ENCODE measurements at places on chromosomes 11 and 22. TPM values are rescaled to one million over a fixed set of nuclear protein-coding genes. Genes with fewer than 3 reads are reported as not detected.
A peak's percentile ranks its signal among the peaks of the same experiment; 100 is the strongest.

DNA sequence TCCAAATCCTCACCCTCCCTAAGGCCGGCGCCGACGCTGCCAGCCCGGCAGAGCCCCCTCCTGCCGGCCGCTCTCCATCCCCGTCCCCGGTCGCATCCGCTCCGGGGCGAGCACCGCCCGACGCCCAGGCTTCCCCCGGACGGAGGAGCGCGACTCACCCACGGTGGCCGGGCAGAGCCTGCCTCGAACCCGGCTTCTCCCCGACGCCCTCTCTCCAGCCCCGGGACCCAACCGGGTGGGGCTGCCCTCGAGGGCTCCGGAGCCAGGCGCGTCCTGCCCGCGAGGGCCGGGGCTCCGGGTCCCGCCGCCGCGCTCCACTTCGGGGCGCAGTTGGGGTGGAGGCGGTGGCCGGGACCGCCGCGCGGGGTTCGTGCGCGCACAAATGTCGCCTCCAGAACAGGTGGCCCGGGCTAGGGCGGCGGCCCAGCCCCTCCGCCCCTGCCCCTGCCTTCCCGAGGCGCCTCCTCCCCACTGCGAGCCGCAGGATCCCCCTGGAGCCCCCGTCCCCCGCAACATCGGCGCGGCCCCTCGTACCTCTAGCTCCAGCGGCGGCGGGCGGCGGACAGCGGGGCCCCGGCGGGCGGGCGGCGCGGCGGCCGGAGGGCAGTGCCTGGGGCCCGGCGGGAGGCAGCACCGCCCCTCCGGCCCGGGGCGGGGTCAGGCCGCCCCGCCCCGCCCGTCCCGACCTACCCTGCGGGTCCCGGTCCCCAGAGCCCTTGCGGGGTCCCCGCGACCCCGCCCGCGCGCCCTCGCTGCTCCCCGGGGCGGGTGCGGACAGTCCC, at the start of gene A4GALT:
Gene A4GALT (minus strand): TSS at position 608 of the 782 bp plus-strand sequence. CDS start 26,919 bp downstream, outside the sequence.
- no peaks in the 10 kb centered on the region for H3K36me3 ChIP-seq
- DNase-seq = no peak
- peak within 1 kb of the TSS; percentile 75 for H3K27ac ChIP-seq
- H3K27me3 ChIP-seq = peaks cover 36% of the 10 kb centered on the region

UPB1 gene
- total RNA-seq = 0.75 TPM

SLC5A4 gene
- total RNA-seq = 0.49 TPM

GRCh38 chr22:50678651-50679521, 6.3 kb downstream of the SHANK3 start:
- no peak for DNase-seq
- peaks cover 2% of the 10 kb centered on the region for H3K4me1 ChIP-seq
- H3K27ac ChIP-seq = no peak overlapping the region
- no peak overlapping the region for H3K4me3 ChIP-seq

- peaks cover 31% of the 10 kb centered on the region for H3K4me1 ChIP-seq
- peaks cover 54% of the 10 kb centered on the region for H3K36me3 ChIP-seq
- no peaks in the 10 kb centered on the region for H3K27me3 ChIP-seq
- DNase-seq = no peak
These were observed 24.6 kb downstream of the MYBPC3 start for GRCh38 chr11:47327949-47328348.

DNA sequence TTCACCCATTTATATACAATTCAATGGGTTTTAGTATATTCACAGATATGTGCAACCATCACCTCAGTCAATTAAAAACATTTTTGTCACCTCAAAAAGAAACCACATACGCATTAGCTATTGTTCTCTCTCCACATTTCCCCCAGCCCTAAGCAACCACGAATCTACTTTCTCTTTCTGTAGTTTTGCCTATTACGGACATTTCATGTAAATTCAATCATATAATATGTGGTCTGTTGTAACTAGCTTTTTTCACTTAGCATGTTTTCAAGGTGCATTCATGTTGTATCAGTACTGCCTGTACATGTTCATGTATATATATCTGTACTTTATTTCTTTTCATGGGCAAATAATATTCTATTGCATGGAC, 104.7 kb upstream of the RRM1 start:
- DNase-seq = no peak
- H3K4me3 ChIP-seq = no peak overlapping the region
- H3K27me3 ChIP-seq = no peaks in the 10 kb centered on the region
- H3K4me1 ChIP-seq = peaks cover 7% of the 10 kb centered on the region

ZC3H12C gene
- 13.0 TPM for total RNA-seq

DNA sequence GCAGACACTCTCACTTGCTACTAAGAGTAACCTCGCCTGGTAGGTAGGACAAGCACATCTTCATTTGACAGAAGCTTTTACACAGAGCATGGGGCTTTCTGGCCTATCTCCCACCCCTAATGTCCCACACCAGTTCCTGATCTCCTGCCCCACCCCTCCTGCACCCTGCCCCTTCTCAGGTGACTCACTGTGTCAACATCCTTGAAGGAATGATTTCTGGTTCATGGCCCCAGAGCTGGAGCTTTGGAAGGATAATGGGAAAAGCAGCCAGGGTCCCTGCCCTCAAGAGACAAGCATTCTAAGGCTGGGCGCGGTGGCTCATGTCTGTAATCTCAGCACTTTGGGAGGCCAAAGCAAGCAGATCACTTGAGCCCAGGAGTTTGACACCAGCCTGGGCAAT, 47.2 kb downstream of the LRFN4 start:
- H3K27me3 ChIP-seq = no peaks in the 10 kb centered on the region
- H3K4me1 ChIP-seq = peaks cover 9% of the 10 kb centered on the region
- no peak overlapping the region for H3K4me3 ChIP-seq
- DNase-seq = no peak
- no peak overlapping the region for H3K27ac ChIP-seq

DNA sequence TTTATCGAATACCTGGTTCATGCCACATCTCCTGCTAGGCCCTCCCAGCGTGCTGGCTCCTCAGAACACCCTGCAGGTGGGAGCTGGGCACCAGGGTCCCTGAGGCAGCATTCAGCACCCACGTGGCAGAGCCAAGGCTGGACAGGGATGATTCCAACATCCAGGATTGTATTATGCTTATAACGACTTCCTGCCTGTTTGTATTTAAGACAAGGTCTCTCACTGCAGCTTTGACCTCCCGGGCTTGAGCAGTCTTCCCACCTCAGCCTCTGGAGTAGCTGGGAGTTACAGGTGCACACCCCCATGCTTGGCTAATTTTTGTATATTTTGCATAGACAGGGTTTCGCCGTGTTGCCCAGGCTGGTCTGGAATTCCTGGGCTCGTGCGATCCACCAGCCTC, 64.7 kb upstream of the WNT7B start:
- no peak for DNase-seq
- H3K4me3 ChIP-seq = no peak overlapping the region
- no peaks in the 10 kb centered on the region for H3K27me3 ChIP-seq

TTC12 gene
- 6.6 TPM for total RNA-seq

GRCh38 chr22:31210556-31211421, 1.3 kb upstream of the LIMK2 start:
- H3K36me3 ChIP-seq = peaks cover 6% of the 10 kb centered on the region
- peaks cover 25% of the 10 kb centered on the region for H3K4me1 ChIP-seq
- H3K27me3 ChIP-seq = no peaks in the 10 kb centered on the region
- peak overlapping the region; percentile 57 for H3K27ac ChIP-seq

- H3K4me3 ChIP-seq = no peak overlapping the region
- H3K27ac ChIP-seq = no peak overlapping the region
- no peaks in the 10 kb centered on the region for H3K27me3 ChIP-seq
- H3K36me3 ChIP-seq = peaks cover 11% of the 10 kb centered on the region
These were observed 229.2 kb downstream of the TBC1D22A start for GRCh38 chr22:46991666-46992065.

DNA sequence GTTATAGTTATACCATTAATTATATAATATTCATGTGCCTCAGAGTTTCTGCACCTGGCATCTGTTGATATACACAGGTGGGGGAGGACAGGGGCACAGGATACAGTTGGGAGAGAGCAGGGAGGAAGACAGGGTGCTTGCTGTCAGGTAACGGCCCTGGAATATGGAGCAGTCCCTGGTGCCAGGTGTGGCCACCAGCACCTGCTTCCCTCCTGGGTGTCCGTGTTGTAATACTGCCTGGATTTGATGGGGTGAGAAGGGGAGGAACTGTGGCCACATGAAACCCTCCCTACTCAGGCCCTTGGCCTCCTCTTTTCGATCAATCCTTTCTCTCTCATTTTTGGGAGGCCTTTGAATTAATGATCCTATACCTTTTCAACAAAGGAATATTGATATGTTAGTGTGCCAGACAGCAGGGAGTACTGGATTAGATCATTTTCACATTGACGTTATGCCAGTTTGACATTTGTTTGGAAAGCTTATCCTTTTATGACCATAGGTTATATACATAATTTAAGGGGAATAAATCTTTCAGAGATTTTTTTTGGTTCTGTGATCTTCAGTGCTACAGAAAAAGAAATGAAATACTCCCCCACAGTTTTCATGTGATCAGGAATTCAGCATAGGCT, 88.6 kb downstream of the TEAD1 start:
- H3K27ac ChIP-seq = no peak overlapping the region
- no peak overlapping the region for H3K4me3 ChIP-seq
- peaks cover 36% of the 10 kb centered on the region for H3K4me1 ChIP-seq
- DNase-seq = no peak
- no peaks in the 10 kb centered on the region for H3K27me3 ChIP-seq

SMC1B gene
- 0.04 TPM for total RNA-seq
